ENCODE measurements at places on chromosomes 7 and 10. TPM values are rescaled to one million over a fixed set of nuclear protein-coding genes. Genes with fewer than 3 reads are reported as not detected.

The PRF1 gene
- polyA plus RNA-seq: 1.4 TPM

The ANXA8 gene
- polyA plus RNA-seq: not detected

The MAGI2 gene
- polyA plus RNA-seq: 4.4 TPM

The PIK3CG gene
- polyA plus RNA-seq: 0.15 TPM

The HGF gene
- polyA plus RNA-seq: 2.6 TPM

GRCh38 chr7:53699215-53699837 is 663.9 kb downstream of the POM121L12 start:
- DNase-seq: no peak

DNA sequence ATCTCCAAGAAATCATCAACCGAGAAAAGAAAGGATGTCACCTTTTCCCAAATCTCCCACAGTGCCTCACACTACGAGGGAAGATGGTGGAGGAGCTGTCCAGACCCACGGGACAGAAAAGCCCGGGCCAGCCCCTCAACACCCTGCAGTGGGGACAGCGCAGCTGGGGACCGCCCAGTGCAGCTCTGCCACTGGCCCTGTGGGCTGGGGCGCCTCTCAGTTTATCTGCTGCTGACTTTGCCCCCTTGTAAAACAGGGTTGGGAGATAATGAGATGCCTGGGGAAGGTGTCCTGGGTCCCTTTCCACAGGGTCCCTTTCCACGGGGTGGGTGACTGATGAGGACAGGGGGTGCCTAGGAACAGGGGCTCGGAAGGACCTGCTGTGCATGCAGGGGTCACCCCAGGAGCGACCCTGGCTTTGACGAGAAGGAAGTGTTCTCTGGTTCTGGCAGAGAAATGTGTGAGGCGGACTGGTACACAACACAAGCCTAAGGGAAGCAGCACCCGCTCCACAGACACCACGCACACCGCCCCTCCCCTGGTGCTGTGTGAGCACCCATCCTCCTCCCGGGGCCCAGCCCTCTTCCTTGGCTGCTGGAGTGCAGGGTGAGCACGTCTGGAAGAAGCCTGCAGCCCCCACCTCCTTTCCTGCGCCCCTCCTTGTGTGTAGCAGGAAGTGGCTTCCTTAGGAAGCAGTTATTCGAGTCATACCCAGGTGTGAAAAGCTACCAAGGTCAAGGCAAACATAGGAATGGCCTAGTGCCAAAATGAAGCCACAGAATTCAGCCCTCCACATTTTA is 339.9 kb downstream of the DNAJB6 start:
- DNase-seq: no peak

GRCh38 chr7:80791509-80791929 is 127.3 kb downstream of the SEMA3C start:
- no peak for DNase-seq

- no peak for DNase-seq
Observed at GRCh38 chr10:44888886-44889285, 22.3 kb upstream of the TMEM72 start.

GRCh38 chr10:46031648-46032532 is 1.5 kb upstream of the NCOA4 start:
- no peak for DNase-seq
